Stimulated activated CD4-positive, alpha-beta T cell treated with anti-CD3 and anti-CD28 coated beads, TNF-alpha, amount 100 ng/mL, for 1 hour (primary cell): ENCODE measurements at places on chromosomes 13 and 19.

GRCh38 chr13:51552027-51552426, 32.2 kb upstream of the WDFY2 start:
- no peak for DNase-seq

DNA sequence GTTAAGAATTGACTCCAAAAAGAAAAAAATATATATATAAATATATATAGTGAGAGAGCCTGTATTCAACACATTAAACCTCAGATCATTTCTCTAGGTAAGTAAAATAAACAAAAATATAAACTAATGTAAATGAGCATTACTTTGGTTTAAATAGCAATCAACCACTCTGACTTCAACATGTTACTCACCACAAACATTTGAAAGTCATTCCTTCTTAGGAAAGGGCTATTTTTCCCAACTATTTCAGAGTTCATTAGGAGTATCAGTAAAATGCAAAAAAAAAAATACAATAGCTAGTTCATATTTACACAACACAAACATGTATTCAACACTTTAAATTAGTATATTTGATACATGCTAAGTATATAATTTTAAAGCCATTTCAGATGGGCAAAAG, 40.5 kb downstream of the KLF12 start:
- DNase-seq = no peak

DNA sequence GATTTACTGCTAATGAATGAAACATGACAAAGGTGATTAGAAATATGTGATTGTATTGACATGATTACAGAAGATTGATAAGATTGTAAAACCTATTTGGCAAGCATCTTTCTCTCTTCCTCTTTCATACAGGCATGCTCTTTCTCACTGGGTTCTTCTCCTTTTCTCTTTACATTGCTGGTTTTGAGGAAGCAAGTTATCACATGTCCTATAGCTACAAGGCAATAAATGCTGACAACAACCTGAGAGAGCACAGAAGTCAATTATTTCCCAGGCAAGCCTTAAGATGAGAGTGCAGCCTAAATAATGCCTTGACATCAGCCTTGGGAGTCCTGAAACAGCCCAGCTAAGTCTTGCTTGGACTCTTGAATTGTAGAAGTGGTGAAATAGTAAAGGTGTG, 875.0 kb downstream of the SLITRK1 start:
- no peak for DNase-seq

- DNase-seq = no peak
These were observed 19.3 kb downstream of the PPP1R37 start for GRCh38 chr19:45112111-45112827.
